Suppressor macrophage treated with lipopolysaccharide for 1 hour (primary cell): ENCODE measurements at places on chromosomes 6 and 20.
A peak's percentile ranks its signal among the peaks of the same experiment; 100 is the strongest.

GRCh38 chr20:32965581-32966373 is 38.5 kb downstream of the SUN5 start:
- no peak for DNase-seq

DNA sequence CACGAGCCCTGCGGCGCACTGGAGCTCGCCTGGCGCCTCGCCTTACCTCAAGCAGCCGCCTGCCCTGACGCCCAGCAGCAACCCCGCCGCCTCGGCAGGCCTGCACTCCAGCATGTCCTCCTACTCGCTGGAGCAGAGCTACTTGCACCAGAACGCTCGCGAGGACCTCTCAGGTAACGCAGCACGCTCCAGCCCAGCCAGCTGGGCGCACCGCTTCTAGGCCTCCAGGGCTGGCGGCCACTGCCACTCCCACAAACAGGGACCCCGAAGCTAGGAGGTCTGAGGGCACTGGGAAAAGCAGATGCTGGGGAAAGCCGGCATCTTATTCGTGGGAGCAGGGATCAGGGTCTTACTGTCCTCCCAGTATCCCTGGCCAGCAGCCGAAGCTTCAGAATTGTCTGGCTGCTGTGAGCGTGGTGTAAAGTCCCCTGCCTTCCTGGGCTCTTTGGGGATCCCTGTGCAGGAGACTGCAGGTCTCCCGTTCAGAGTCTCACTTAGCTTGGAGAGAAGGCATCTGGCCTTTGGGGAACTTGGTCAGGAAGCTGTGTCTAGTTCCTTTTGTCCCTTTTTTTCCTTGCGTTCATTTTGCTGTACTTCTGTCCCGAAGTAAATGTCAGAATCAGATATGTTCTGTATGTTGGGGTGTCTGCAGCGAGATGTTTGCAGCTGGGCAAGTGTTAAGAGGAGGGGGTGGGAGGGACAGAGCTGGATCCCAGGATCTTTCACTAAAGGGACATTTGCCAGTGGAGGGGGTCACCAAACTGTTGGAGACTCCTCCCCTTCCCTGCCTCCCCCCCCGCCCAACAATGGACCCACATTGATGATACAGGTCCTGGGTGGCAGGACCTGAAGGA is 1.8 kb downstream of the FOXF2 start:
- no peak for DNase-seq

GRCh38 chr6:149860834-149861602 is 3.1 kb downstream of the LRP11 start:
- DNase-seq: no peak

- no peak for DNase-seq
Measured at GRCh38 chr20:63320616-63321147, 27.7 kb downstream of the COL20A1 start.

GRCh38 chr20:2914160-2914559 is 40.9 kb downstream of the PTPRA start:
- DNase-seq: no peak

- DNase-seq: no peak
Measured at GRCh38 chr6:27178407-27178730, 69.1 kb upstream of the PRSS16 start.

GRCh38 chr6:52049252-52050050 is 38.0 kb downstream of the PKHD1 start:
- DNase-seq: peak; percentile 56

DNA sequence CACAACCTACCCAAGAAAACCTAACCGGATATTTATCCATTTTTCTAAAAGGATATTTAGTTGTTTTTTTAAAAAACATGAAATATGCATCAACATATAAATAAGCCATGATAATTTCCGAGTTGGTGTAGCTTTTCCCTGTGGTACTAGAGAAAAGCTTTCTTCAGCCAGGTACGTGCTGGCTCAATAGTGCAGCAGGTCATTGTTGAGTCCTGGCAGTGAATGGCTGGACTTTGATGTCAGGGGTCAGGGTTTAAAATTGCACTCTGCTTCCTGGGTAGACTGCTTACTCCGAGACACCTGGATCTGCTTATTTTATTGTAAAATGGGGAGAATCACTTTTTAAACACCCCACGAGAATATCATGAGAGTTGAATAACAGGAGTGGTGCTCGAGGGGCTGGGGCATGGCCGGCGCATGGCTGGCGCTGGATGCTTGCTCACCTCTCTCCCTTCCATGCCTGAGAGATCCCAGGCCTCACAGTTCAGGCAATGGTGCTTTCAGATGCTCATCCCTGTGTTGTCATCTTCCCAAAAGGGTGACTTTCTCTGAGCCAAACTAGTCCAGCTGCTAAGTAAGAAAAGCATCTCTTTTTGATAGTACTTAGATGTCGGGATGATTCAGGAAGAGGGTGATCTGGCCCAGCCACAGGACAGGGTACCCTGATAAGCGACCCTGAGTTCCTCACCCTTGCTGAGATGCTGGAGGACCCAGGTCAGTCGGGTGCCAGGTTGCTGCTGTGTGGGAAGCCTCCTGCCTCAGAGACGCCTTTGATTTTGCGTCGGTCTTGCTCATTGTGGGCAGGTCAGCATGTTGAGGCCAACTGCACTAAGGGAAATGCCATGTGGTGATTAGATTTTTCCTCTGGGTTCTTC is 269.1 kb upstream of the FOXQ1 start:
- DNase-seq: no peak

DNA sequence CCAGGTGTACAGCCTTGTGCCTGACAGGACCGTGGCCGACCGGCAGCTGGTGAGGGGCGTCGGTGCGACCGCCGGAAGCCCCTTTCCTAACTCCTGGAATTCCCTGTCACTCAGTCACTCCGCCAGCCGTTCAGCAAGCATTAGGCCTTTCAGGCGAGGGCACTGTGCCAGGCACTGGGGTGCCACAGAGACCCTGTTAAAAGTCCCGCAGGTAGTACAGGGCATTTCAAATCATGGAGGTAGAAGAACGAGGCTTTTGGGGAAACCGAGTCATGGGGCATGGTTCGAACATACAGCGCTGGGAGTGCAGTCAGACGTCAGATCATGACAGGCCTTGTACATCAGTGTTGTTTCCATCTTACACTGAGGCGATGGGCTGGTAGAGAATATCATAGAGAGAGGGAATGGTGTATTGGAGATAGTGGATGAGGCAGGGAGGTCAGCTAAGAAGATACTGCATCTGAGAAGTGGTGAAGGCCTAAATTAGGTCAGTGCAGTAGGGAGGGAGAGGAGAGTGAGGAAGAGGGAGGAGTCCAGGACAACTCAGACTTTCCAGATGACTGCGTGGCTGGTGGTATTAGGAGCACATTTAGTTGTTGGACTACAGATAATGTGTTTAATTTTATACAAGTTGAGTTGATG is 892 bp upstream of the DXO start:
- DNase-seq: peak; percentile 60

DNA sequence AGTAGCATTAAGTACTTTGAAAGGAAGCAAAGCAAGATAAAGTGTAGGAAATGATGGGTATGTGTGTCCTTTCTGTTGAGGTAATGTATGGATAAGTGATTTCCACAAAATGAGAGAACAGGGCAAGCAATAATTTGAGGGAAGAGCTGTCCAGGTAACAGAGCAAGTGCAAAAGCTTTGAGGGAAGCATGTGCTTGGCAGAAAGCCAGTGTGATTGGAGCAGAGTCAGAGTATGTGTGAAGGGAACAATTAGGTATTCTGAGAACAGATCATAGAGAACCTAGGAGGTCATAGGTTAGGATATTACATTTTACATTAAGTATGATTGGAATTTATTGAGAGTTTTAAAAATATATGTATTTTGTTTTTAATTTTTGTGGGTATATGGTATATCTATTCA is 30.2 kb upstream of the MAN1A1 start:
- no peak for DNase-seq

- no peak for DNase-seq
Measured at GRCh38 chr20:47088335-47088734, 193.7 kb downstream of the EYA2 start.

DNA sequence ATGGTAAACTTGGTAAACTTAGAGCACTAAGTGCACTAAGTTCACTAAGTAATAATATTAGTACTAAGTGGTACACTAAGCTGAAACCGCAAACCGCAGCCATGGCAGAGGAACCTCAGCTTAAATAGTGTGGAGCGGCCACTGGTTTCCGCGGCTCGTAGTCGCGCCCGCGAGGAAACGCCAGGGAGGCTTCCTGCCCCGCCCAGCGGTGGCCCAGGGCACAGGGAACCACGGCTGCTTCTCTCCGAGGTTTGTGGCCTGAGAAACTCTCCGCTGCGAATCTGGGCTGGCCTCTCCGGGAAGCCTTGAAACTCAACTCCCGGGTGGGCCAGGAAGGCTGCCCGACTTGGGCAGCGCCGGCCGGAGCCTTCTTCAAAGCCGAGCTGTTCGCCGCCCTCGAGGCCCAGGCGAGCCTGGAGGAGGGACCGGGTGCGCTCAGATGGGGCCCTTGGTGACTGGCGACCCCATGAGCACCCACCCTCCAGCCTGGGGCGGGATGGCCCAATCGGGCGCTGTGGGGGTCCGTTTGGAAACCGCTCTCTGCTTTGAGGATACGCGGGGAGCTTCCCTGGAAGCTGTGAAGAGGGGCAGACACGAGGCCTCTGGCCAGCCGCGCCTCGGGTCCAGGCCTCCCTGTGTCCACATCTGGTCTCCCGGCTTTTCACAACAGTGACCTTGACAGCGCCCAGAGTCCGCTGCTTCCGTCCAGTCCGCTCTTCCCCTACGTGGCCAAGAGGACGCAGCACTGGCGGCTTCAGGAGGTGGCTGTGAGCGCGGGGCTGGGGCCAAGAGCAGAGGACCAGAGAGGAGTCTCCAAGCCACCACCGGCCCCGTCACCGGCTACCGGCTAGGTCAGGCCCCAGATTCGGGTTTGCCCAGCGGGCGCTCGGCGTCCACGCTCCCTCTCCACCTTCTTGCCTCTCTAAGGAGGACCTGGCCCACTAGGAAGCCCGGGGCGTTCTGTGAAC is 25.4 kb upstream of the HLA-E start:
- DNase-seq: peak; percentile 83
